ENCODE measurements at places on chromosomes 3 and 15. TPM values are rescaled to one million over a fixed set of nuclear protein-coding genes. Genes with fewer than 3 reads are reported as not detected.

DNA sequence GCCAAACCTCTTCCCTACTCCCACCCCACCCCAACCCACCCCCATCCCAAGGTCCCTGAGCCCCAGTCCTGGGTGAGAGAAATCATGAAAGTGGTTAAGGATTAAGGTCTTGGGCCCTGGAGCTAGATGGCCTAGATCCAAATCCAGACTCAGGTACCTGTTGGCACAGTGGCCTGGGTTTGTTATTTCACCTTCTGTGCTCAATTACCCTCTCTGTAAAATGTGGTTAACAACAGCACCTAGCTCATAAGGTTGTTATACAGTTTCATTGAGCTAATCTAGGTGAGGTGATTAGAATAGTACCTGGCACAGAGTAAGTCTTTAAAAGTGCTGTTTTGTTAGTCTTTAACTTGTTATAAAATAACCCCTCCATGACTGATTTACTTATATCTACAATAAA lies 6.4 kb upstream of the SNUPN start:
- no peak for DNase-seq

GRCh38 chr3:157931517-157931916 lies 174.7 kb downstream of the SHOX2 start:
- DNase-seq: no peak

- no peak for DNase-seq
Measured at GRCh38 chr15:100919481-100920405, 586 bp downstream of the LRRK1 start.

GRCh38 chr3:194254040-194254439 lies 97.1 kb downstream of the CPN2 start:
- DNase-seq: no peak

DNA sequence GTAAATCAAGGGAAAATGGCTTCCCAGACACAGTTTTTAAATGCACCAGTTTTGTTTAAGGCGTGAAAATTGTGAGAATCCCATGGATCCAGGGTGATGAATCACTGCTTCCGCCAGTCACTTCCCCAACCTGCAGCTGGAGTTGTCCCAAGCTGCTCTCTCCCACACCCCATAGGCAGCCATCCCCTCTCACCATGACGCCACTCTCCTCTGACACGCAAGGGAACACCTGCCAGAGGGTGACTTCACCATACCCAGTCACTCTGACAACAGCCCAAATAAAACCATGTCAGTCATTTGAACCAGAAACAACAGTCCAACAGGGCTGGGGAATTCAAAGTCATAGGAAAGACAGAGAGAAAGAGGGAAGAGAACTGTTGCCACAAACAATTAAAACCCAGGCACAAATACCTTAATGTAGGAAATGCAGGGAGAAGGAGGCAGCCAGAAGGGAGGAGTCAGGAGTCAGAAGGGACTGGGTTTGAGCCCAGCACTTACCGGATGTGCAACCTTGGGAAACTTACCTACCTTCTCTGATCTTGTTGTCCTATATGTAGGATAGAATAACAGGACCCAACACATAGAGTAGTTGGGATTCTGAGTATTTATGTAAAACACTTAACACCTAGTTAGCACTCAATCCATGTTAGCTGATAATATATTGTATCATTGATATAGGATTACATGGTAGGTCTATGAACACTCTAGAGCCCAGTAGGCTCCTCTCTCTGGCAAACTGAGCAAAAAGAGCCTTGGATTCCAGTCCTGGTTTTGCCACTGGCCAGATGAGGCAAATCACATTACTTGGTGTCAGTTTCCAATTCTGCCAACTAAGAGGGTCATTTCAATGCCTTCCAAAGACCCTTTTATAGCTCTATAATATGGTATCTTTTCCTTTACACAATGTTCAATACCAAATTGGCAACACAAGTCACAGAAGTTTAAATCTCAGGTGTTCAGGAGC lies 326.3 kb upstream of the ICE2 start:
- peak; percentile 50 for DNase-seq

GRCh38 chr3:127025456-127025855 lies 42.5 kb downstream of the PLXNA1 start:
- peak; percentile 25 for DNase-seq

DNA sequence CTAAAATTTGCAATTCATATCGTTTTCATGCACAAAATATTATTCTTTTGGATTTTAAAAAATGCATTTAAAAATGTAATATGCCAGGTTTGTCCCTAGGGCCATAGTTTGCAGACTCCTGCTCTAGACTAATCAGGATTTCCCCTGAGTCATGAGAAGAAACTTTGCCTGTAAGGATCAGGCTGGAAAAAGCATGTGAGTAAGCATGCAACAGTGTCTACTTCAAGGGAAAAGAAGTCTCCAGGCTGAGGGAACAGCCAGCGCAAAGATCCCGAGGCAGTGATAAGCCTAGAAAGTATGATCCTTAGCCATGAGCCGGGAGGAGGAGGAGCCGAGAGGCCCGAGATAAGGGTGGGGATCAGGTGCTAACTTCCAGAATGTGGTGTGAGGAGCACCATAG lies 382.8 kb upstream of the CFAP20DC start:
- DNase-seq: peak; percentile 89

- DNase-seq: no peak
Measured at GRCh38 chr3:157865352-157866000, 240.7 kb downstream of the SHOX2 start.

DNA sequence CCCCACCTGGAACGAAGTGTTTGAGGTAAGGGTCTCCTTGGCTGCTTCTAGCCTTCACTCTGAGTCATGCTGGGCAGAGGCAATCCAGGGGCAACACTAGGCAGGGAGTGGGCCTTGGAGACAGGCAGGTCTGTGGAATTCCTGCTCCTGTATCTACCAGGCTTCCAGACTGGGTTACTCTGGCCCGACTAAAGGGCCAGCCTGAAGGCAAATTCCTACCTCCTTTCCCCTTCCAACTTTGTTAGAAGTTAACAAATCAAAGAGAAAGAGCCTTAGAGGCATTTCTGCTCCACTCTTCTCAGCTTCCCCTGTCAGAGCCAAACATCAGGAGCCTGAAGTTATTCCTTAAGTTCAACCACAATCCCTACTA lies 30.1 kb downstream of the ESYT3 start:
- no peak for DNase-seq

- peak; percentile 44 for DNase-seq
Measured at GRCh38 chr3:118884748-118885206, 149.9 kb downstream of the IGSF11 start.

GRCh38 chr3:141457624-141458236 lies 29.1 kb upstream of the RASA2 start:
- peak; percentile 96 for DNase-seq

GRCh38 chr15:60740231-60740630 lies 261.3 kb upstream of the ICE2 start:
- no peak for DNase-seq

- DNase-seq: no peak
Measured at GRCh38 chr3:180749796-180750195, 70.5 kb upstream of the CCDC39 start.

- no peak for DNase-seq
Measured at GRCh38 chr3:130748981-130749380, 2.4 kb upstream of the PIK3R4 start.

SH3GL3 gene
- 1.1 TPM for total RNA-seq

SERPINI2 gene
- not detected for total RNA-seq

TMEM207 gene
- not detected for total RNA-seq

TFG gene
- total RNA-seq: 68.2 TPM

SAMMSON gene
- not detected for total RNA-seq

TP63 gene
- total RNA-seq: 122 TPM
